Urinary bladder (tissue), 4 donors: ENCODE measurements at places on chromosomes 4 and X. TPM values are rescaled to one million over a fixed set of nuclear protein-coding genes. Genes with fewer than 3 reads are reported as not detected.
A peak's percentile ranks its signal among the peaks of the same experiment; 100 is the strongest.

The ADH1C gene
- 4.7 TPM for total RNA-seq

The TBC1D9 gene
- 68.0 TPM for total RNA-seq

The CT55 gene
- not detected for total RNA-seq

The RASGEF1B gene
- 15.2 TPM for total RNA-seq

The GPR50 gene
- total RNA-seq = 0.26 TPM

The NMU gene
- total RNA-seq = 0.79 TPM

The LRCH2 gene
- total RNA-seq = 30.6 TPM

The RBM41 gene
- 33.2 TPM for total RNA-seq

The CCDC149 gene
- 17.4 TPM for total RNA-seq

The PNMA3 gene
- 0.42 TPM for total RNA-seq

GRCh38 chr4:80202741-80203553, 5.6 kb downstream of the PRDM8 start:
- no peak for DNase-seq

GRCh38 chr4:79083406-79084010, 144.3 kb upstream of the PAQR3 start:
- peak; percentile 5 for DNase-seq

GRCh38 chr4:183220236-183220635, 99.8 kb downstream of the CLDN22 start:
- no peak for DNase-seq

GRCh38 chrX:30576881-30577280, 685 bp downstream of the TASL start:
- no peak for DNase-seq

- no peak for DNase-seq
Measured at GRCh38 chrX:40177942-40178715, 80.4 kb upstream of the BCOR start.

DNA sequence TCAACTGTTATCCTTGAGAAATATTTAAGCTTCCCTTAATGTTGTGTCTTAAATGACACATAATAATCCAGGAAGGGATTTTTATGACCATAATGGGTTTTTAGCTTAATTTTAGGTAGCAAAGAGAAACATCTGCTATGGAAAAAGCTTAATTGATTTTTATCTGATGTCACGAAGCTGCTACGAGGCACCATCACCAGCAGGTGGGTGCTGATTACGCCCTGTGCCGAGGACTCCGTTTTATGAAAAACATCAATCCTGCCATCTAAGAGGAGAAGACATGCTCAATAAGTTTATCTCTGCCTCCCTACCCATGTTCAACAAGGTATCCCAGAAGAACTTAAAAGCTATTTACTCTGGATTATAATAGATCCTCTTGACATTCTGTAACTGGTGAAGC, 280.6 kb upstream of the ZFP42 start:
- no peak for DNase-seq

- no peak for DNase-seq
Measured at GRCh38 chrX:42978655-42979379, 200.9 kb upstream of the PPP1R2C start.

DNA sequence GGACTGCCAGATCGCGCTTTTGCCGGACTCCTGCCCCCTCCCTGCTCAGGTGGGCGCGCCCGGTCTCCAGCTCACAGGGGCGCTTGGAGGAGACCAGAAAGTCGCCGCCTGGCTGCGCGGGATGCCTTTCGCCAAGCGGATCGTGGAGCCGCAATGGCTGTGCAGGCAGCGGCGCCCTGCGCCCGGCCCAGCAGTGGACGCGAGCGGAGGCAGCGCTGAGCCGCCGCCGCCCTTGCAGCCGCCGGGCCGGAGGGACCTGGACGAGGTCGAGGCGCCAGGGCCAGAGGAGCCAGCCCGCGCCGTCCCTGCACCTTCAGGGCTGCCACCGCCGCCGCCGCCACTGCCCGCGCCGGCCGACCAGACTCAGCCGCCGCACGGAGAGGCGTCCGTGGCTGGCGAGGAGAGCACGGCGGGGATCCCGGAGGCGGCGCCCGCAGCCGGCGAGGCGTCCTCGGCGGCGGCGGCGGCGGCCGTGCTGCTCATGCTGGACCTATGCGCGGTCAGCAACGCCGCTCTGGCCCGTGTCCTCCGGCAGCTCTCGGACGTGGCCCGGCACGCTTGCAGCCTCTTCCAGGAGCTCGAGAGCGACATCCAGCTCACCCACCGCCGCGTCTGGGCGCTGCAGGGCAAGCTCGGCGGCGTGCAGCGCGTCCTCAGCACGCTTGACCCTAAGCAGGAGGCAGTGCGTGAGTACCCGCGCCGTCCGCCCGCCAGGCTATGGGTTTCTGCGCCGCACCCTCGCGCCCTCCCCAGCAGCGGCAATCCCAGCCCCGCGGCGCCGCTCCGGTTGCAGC, 834 bp downstream of the NHS start:
- DNase-seq = no peak

GRCh38 chr4:180900781-180901180, 1342.4 kb upstream of the TENM3 start:
- DNase-seq = no peak

GRCh38 chrX:66684196-66684595, 45.3 kb upstream of the EDA2R start:
- DNase-seq = no peak

DNA sequence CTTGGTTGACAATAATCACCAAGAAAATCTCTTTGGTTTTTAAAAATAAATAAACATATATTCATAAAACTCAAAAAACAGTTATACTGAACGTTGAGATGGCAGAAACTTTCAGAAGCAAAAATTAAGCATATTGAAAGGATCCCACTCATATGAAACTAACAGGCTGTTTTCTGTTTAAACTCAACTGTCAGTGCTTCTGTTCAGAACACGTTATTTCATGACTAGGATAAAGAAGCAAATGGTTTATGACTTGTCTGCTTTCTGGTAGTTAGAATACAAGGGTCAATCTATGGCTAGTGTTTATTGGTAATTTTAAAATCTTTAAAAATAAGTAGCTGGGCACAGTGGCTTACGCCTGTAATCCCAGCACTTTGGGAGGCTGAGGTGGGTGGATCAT, 4.1 kb downstream of the GPR82 start:
- no peak for DNase-seq

DNA sequence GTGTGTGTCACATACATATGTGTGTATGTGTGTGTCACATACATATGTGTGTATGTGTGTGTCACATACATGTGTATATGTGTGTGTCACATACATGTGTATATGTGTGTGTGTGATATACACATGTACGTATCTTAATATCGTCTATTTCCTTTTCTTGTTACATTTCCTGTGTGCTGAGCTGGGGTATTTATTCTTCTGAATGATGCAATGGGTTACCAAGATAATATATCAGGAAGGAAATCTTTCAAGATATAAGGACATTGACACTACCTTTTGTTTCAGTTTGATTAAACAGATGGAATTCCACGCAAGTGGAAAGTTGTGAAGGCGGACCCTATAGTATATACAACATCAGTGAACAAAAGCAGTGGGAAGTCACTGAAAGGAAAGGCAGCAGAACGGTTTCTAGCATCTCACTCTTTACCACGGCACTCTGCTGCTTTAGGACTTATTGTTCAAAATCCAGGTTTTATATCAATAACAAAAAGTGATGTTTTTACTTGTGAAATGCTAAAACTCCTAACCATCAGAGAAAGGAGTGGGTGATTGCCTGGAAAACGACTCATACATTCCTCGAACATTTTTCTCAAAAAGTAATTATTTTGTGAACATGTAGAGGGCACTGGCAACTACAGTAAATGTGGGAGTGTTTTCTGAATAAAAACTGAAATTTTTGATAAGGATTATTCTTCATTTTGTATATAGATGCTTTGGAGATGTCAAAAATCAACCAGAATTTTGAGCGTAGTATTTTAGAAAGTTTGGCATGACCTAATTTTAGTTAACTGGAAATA, 43.1 kb upstream of the IL21 start:
- no peak for DNase-seq

- no peak for DNase-seq
Measured at GRCh38 chr4:95610061-95610569, 61.3 kb upstream of the UNC5C start.

- no peak for DNase-seq
Measured at GRCh38 chr4:57553728-57554127, 443.5 kb upstream of the IGFBP7 start.

DNA sequence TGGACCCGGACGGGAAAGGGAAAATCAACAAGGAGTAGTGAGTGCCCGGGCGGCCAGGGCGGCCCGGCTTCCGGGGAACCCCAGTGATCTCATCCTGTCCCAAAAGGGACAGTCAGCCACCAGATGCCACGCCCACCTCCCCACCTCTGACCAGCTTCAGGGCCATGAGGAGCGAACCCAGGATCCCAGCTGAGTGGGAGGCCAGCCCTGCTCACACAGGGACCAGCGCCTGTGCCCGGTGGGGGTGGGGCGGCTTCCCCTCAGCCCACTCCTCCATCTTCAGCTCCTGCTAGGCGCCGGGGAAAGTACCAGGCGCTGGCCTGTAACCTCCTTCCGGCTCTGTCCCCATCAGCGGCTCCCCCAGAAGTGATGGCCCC, 6.2 kb downstream of the MYL5 start:
- no peak for DNase-seq

DNA sequence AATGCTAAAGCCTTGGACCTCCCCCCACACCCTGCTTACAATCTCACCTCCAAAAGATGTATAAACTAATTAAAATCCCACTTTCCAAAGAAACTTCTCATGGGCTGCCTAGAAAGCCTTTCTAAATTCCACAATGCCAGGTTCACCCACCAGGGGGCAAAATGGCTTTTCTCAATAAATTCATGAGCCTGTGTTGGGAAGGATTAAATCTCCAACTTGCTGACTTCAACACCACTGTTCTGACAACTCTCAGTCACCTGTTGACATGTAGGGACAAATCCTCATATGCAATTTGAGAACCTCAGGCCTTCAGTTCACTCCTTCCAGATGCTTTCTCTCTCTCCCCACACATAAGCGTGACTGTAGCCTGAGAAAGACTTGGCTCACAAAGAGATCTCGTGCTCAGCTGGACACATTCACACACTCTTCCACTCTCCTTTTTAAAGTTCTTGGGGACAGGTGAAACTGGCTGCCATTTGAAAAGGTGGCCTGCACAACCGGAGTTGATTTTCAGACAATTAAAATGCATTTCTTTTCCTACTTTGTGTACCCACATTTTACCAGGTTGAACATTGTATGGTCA, 88.6 kb upstream of the PRPS2 start:
- no peak for DNase-seq

DNA sequence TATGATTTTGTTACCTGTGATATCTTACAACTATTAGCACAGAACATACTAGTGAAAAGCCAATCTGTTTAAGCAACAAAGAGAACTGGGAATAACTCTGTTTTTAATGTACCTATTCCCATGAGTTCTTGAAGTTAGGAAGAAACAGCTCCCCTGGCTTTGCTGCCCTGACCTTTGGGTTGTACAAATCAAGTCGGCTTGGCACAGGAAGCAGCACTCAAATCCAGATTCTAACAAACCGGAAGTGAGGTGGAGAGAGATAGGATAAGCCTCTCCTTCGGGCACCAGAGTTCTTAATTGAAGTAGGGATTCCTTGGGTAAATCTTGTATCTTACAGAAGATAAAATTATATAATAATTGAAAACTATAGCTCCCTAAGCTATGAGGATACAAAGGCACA, 144.8 kb upstream of the CPEB2 start:
- DNase-seq = no peak

DNA sequence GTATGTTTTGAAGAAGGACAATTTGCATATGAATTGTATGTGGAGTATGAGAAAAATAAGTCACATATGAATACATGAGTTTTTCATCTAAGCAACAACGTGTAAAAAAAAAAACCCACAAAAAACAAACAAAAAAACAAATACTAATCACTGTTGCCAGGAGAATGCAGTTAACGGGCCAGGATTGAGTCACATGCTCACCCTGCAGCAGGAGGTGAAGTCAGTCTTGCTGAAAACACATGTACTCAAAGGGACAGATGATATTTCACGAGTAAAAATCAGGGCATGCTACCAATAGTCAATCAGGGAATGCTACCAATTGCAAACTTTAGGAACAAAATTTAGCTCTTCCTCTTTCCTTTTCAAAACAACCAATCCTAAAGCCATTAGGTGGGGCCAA, 10.4 kb upstream of the DCLK2 start:
- DNase-seq = no peak

DNA sequence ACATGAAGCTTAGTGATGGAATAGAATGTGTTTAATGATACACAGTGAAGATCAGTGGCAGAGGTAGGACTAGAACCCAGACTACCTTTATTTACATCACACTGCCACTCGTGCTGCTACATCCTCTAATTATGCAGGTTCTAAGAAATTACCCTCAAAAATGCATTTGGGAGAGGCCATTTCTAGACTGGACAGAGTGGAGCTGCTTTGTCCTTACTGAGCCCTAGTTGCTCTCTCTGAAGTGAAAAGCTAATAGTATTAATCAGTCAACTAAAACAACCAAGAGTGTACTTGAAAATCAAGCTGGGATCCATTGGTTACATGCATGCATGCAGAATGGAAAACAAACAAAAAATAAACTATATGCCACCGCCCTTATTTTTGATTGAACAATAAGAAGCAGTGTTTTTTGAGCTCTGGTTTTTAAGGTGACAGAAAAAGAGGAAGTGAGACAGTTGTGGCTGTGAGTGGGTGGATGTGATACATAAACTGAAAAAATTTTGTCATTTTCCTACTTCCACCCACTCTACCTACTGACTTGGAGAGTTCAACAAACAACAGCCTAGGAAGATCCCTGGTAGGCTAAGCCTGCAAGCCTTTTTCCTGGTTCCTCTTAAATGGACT, 6.8 kb upstream of the VSIG4 start:
- no peak for DNase-seq

- DNase-seq = no peak
Measured at GRCh38 chr4:142202404-142203332, 566.3 kb downstream of the IL15 start.

DNA sequence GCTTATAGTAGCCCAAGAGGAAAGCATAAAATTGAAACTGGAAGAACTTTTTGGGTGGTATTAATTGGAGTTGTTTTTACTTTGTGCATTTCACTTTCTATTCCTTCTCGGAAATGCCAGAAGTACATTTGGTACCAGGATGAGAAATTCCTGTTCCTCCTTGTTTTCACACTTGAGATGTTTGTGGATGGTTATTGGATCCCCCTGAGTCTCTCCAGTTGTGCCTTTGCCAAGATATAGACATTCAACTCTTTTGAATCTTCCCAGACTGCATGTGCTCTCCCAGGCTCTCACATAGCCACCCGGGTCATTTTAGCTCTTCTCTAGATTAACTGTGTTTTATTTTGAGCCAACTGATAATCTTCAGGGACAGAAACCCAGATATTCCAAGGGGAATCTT, 120.5 kb downstream of the AFF1 start:
- DNase-seq = no peak

GRCh38 chr4:56739066-56739777, 58.1 kb upstream of the HOPX start:
- no peak for DNase-seq

DNA sequence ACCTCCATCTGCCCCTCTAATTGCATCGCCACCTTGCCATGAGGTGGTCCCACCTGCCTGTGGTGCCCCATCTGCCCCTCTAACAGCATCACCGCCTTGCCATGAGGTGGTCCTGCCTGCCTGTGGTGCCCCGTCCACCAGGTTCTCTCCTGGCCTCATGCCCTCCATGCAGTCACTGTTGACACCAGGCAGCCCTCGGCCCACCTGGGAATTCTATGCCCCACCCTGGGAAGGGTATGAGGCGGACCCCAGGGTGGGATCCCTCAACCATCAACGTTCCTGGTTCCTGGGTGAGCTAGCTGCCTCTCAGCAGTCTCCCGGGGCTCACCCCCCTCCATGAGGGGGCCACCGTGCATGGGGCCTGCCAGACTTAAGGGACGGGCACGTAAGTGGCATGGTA, 38.9 kb downstream of the ACOX3 start:
- no peak for DNase-seq
